Peyer's patch (tissue), 4 donors: ENCODE measurements at places on chromosomes 11 and 22.
A peak's percentile ranks its signal among the peaks of the same experiment; 100 is the strongest.

DNA sequence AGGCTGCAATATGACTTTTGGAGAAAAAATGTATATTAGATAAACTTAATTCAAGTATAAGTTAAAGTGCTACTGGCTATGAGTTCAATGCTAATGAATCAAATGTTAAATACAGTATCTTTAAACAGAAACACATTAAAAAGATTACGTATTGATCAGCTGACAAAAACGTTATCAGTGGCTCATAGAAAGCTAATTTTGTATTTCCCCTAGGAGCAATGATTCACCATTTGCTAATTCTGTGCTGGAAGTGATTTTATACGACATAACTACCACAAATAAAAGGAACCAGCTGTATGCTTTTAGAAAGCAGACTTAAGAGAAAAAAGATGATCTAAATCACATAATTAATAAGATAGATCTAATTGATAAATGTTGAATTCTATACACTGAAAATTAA, 43.6 kb downstream of the MRE11 start:
- no peak for DNase-seq

- no peak for DNase-seq
These were observed 847 bp upstream of the NDUFA6 start for GRCh38 chr22:42091455-42091782.

DNA sequence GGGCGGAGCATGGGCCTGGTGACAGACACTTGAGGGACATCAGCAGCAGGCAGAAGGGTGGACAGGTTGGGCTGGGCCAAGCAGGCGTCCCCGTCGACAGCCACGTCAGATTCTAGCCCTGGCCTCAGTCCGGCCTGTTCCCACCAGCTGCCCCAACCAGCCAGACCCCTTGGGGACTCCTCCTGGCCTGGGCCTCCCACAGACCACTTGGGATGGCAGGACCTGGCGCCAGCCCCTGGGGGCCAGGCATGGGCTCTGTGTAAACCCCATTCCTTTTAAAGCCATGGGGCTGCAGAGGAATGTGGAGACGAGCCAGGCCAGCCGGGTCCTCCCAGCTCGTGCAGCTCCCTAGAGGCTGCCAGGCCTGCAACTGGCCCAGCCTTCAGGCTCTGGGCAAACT, 4.7 kb upstream of the SUSD2 start:
- DNase-seq = no peak

- DNase-seq = no peak
These were observed 22.8 kb downstream of the LARGE1 start for GRCh38 chr22:33897448-33897835.

- no peak for DNase-seq
These were observed 1.3 kb downstream of the ESAM start for GRCh38 chr11:124760806-124761205.

GRCh38 chr11:126061707-126062678, 673 bp downstream of the CDON start:
- DNase-seq = peak; percentile 47

GRCh38 chr11:72298931-72299330, 55.0 kb upstream of the PHOX2A start:
- no peak for DNase-seq

DNA sequence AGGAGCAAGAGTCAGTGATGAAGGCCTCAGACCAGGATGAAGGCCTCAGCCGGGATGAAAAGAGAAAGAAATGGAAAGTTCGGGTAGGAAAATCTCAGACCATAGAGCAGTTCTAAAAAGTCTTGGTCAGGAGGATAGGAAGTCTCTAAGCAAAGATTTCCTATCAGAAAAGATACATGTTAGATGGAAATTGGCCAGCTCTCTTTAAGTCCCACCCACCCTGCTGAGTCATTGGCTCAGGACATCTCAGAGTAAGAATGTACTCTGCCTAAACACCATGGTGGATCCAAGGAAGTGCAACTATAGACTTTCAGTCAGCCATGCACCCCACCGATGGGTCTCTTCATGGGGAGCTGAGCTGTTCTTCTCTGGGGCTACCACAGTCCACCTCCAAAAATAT, 4.4 kb downstream of the OR8B3 start:
- DNase-seq = no peak

DNA sequence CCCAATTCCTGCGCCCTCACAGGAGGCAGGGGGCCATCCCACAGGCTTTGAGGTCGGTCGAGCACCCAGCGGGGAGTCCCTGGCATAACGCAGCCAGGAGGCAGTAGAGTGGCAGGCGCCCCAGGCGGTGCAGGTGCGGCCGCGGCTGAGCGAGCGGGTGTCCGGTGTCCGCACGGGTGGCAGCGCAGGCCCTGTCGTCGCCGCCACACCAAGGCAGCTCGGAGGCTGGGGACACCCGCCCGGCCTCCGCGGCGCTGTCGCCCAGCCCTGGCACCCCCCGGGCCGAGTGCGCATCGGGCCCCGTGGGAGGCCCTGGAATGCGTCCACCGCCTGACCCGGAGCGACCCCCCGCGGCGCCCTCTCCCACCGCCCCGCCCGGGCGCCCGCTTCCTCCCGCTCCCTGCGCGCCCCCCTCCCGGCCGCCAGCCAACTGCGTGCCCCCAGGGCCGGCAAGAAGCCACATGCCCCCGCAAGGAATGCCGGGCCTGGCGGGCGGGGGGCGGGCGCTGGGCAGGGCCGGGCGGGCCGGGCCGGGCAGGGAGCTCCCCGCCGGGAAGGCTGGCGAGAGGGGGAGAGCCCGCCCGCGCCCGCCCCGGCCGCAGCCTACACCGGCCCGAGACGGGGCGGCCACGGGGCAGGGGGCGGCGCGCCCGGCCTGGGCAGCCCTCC, 33.9 kb downstream of the PRDM11 start:
- peak; percentile 75 for DNase-seq

DNA sequence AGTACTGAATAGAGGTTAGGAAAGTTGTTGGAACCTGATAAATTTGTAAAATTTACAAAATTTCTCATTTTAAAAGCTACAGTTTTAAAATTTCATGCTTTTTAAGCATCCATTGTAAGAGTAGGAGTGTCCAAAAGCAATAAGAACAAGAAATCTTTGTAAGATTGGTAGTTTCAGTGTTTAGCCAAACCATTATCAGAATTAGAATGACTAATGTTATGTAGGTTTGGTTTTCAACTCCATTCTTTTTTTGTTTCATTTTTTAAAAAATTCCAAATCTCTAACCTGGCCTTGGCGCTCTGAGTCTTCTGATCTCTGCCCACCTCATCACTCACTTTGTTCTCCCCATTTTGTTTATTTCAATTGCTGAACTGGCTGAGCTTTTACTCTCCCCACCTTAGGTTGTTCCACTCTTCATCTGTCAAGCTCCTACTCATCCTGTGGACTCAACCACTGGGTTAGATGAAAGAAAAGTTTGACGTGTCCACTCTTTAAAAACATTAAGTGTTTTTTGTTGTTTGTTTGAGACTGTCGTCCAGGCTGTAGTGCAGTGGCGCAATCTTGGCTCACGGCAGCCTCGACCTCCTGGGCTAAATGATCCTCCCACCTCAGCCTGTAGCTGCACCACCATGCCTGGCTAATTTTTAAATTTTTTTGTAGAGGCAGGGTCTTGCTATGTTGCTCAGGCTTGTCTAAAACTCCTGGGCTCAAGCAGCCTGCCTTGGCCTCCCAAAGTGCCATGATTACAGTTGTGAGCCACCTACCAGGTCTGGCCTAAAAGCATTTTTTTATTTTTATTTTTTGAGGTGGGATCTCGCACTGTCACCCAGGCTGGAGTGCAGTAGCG, 14.0 kb downstream of the EP300 start:
- DNase-seq = no peak

GRCh38 chr11:3866206-3866605, 10.7 kb downstream of the STIM1 start:
- DNase-seq = no peak

DNA sequence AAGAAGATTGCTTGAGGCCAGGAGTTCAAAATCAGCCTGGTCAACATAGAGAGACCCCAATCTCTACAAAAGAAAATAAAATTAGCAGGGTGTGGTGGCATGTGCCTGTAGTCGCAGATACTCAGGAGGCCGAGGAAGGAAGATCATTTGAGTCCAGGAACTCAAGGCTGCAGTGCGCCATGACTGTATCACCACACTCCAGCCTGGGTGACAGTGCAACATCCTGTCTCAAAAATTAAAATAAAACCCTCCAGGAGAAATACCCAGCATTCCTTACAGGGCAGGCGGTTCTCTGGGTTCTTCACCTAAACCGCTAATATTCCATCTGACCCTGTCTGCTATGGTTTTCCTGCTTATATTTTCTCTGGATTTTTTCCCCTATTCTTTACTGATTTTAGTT, 13.5 kb downstream of the TCF20 start:
- DNase-seq = no peak

DNA sequence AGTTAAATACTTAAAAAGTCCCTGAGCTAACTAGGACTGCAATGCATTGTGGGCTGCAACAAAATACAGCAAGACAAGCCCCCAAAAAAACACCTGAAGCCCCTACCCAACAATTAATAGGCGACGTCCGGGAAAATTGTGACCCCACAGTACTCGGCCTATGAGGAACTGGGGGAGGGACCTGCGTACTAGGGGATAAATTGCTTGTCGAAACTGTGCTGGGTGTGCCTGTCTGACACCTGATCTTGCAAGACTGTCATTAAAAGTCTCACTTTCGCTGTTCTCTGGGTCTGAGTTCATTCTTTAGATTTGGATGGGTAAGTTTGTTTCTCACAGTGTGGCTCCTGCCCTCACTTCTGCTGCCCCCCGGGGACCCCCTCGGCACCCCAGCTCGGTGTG, 15.2 kb downstream of the TANGO2 start:
- DNase-seq = no peak

- DNase-seq = no peak
These were observed 28.8 kb downstream of the ACER3 start for GRCh38 chr11:76889411-76889975.

- DNase-seq = no peak
These were observed 25.8 kb upstream of the MUC15 start for GRCh38 chr11:26597899-26598298.
